Naive B cell (primary cell): ENCODE measurements at places on chromosomes 6 and 20.

DNA sequence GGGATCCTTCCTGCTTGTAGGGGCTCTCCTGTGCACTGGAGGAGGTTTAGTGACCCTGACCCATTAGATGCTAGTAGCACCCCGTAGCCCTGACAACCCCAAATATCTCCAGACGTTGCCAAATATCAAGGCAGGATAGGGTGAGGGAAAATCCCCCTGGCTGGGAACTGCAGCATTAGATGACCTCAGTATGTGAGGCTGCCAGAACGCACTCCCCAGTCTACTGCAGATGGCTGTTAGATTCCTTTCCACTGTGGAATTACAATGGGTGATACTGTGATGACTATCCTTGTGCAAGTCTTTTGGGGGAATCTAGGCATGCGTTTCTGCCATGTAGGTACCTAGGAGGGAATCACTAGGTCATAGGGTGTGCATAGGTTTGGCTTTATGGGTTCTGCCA is 226.3 kb upstream of the KCNG1 start:
- no peak for DNase-seq

- no peak for DNase-seq
These were observed 103.9 kb downstream of the AIG1 start for GRCh38 chr6:143164565-143165105.

- DNase-seq = no peak
These were observed 92.6 kb upstream of the SGK1 start for GRCh38 chr6:134410541-134410940.

DNA sequence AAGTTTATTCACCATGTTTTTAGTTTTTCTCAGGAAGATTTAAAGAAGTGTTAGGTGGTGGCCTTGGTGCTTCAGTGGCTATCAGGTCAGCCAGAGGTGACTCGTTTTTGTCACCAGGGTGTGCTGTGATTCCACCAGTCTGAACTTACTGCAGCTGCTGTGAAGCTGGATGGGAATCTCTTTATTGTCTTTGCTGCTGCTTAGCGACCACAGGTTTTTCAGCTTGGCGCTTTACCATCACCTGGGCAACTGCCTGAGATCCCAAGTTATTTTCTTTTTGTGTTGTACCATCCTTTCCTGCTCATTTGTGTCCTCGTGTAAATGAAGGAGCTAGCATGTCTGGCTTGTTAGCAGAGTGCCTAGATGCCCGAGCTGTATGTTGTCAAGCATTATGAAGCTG is 146.9 kb downstream of the MACROD2 start:
- no peak for DNase-seq
